HTR-8/SVneo (cell line): ENCODE measurements at places on chromosomes 6 and 20.

- no peak for DNase-seq
These were observed 8.7 kb upstream of the PLTP start for GRCh38 chr20:45920462-45921336.

GRCh38 chr6:166932116-166932515 is 24.2 kb downstream of the RNASET2 start:
- DNase-seq: no peak

- DNase-seq: no peak
These were observed 3.1 kb upstream of the TAB2 start for GRCh38 chr6:149314325-149314905.

DNA sequence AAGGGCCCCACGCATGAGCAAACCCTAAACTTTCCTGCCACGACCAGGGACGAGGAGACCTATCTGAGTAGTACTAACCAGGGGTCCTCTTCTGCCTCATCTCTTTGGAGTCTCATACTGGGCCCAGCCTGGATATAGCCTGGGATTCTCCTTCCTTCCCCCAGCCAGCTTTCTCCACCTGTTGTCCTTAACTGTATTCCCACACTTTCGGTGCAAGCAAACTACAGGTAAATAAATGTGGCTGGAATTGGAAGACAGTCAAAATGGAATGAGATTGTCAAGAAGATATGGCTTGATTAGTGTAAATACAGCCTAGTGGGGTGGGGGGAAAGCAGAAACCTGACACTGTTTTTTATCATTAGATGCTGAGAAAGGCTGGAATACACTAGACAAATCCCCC is 23.5 kb upstream of the LY86 start:
- no peak for DNase-seq

DNA sequence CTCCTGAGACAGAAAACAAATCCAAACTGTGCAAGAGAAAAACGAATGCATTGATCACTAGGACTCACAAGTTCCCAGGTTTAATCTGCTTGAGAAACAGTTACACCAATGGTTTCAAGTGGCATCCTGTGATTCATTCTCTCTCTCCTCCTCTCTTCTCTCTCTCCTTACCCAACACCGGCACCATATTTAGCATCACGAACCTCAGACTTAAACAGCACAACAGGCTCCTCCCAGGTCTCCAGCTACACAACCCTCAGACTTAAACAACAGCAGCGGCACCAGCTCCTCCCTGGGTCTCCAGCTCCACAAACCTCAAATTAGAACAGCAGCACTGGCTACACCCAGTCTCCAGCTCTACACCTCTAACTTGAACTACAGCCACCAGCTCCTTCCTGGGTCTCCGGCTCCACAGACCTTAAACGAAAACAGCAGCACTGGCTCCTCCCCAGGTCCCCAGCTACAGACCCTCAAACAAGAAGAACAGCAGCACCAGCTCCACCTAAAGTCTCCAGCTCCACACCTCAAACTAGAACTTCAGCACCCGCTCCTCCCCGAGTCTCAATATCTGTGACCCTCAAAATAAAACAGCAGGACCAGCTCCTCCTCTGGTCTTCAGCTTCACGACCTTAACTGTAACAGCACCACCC is 355.9 kb downstream of the PREX1 start:
- no peak for DNase-seq

DNA sequence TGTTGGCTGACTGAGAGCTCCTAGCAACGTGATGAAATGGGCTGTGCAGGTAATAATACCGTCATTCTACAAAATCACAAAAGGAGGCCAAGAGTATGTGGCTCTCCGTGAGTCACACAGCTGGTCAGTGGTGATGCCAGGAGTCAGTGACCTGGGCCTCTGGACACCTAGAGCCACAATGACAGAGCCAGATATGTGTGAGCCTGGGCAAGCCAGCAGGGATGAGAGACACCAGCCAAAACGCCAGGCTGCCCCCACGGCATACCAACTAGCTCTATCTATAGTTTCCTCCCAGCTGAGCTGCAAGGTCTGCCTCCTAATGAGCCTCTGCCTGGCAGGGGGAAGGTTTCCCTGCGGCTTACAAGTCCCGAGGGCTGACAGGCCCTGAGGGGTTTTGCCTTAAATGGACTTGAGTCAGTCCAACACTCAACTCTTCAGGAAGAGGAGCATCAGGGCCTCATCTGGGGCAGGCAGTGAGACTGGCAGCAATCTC is 70.0 kb downstream of the CPNE5 start:
- DNase-seq: no peak

DNA sequence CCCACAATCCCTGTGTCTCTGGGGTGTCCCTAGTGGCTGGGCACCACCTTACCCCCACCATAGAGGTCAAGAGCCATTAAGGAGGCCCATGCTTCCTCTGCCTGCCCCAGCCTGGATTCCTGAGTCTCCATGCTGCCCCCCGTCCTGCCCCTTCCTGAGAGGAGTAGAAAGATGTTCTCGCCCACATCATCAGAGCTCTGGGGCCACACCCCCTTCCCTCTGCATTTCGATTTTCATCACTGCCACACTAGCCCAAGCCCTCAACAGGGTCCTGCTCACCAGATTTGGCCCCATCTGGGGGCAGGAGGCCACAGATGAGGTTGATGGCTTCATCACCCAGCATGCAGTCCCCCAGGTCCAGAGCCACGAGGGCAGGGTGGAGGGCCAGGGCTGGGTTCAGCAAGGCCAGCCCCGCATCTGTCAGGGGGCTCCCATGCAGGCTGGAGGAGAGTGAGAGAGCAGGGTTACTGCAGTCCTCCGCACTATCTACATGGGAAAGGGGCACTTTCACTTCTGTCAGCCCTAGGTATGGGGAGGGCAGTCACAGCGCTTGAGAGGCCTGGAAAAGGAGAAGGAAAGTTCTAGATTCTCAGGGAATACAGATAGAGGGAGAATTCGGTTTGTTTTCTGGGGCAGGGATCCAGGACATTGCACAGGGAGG is 1.5 kb downstream of the LRRC73 start:
- DNase-seq: no peak

DNA sequence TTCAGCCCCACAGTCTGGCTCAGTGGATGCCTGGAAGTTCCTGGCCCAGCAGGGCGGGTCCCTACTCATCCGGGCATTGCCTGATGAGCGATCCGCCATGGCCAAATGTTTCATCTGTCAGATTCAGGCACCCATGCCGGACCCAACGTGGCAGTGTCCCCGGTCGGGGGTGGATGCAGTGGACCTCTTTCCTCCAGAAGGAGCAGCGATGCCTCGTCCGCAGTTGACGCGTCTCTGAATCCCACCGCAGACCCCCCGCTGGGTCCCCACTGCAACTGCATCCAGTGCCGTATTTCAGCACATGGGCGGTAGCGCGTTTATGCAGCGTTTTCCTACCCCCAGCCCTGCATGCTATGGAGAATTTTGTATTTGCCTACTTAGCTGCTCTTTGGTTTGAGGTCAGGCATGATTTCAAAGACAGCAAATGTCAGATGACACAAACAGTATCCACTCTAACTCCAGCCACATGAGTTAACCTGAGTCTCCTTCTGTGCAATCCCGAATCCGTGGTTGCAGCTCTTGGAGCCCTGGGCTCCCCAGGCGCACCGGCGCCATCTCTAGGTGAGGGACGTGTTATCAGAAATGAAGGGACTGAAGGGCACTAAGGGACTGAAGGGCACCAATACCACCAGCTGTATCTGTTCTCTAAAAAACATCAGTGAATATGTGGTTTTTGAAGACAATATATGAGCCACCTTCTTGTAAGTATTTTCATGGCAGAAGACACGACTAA is 72.6 kb upstream of the THBS2 start:
- peak; percentile 59 for DNase-seq

GRCh38 chr6:117906507-117906957 is 532 bp upstream of the SLC35F1 start:
- no peak for DNase-seq

DNA sequence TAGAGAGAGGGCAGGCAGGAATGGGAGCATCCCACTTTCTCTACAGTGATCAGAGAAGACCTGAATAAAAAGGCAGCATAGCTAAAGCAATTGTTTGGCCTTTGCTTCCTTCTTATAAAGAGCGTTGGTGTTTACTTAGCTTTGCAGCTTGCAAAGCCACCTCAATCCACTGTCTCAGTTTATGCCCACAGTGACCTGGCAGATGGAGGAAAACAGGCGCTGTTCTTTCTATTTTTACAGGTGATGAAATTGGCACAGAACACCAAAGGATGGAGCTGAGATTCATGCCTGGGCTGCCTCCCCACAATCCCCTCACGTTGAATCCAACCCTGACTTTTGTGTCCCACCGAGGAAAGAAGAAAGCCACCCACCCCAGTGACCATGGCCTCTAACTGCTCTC is 130.5 kb downstream of the TTLL2 start:
- DNase-seq: no peak

GRCh38 chr20:49896204-49896603 is 19.1 kb downstream of the SPATA2 start:
- no peak for DNase-seq

- peak; percentile 12 for DNase-seq
These were observed 54.7 kb downstream of the NDUFAF5 start for GRCh38 chr20:13839421-13840092.

DNA sequence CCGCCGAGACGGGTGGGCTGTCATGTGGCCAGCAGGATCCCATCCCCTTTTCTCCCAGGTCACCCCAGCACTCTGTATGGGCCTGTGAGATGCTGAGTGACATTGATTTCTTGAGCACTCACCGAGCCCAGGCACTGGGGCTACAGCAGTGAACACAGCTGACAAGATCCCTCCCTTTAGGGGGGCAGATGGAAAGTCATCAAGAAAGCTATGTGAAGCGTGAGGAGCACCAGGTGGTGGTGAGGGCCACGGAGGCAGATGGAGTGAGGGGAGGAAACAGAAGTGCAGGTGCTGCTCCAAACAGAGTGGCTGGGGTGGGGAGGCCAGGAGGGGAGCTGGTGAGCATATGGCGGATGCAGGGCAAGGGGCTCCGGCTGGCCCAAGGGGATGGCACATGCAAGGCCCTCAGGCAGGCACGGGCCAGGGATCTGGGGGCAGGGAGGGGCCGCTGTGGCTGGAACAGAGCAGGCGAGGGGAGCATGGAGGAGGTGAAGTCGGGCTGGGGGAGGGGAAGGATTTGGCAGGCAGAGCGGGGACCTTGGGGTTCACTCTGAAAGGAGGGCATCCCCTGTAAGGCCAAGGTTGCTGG is 184.0 kb downstream of the BMP7 start:
- DNase-seq: no peak

DNA sequence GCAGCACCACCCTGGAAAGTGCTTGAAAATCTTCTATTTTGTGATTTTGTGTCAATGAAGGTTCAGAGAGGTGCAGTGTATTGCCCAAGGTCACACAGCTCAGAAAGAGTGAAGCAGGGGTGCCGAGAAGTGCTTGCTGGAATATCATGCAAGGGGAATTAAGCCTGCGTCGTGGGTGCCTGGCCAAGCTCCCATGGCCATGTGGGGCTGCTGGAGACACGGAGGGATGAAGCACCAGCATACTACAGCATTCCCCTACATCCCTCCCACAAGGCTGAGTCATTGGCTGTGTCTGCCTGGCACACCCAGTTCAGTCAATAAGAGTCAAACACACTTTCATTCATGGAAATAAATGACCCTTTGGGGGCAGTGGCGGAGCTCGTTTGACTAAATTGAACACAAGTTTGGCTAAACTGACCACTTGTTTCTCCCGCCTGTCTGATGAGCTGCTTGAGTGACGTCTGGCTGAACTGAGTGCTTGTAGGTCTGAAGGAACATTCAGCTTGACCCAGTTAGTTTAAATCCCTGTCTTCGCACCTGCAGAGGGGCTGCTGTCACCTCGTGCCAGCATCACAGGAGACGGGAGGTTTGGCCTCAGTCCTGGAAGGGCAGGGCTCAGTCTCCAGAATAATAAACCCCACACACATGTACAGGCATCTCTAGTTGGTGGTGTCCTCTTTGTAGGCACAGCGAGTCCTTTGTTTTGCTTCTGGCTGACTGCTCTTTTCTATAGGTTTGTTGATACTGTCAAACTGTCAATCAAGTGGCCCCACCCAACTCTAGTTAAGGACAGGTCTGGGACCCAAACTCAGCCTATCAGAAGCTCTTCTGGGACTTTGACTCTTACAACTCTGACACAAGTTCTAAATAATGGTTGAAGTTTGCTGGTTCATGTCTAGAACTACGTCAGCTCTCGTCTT is 8.4 kb upstream of the TGM2 start:
- DNase-seq: peak; percentile 91

GRCh38 chr20:19552221-19553180 is 205.6 kb upstream of the RIN2 start:
- no peak for DNase-seq

DNA sequence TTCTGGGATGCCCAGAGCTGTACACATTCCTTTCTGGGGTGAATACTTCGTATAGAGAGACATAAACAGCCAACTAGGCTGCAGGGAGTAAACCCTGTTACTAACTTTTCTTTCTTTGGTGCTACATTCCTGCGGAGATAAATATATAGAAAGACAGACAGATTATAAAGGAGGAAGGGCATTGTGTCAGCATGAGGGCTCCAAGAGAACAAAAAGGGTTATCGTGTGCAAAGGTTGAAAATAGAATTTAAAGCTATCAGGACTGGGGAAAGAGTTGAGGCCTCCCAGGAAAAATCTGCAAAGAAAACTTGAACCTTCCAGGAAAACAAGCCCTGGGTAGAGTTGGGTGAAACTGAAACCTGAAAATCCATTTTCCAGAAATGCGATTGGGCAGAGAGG is 68.0 kb downstream of the TMEM170B start:
- DNase-seq: no peak

DNA sequence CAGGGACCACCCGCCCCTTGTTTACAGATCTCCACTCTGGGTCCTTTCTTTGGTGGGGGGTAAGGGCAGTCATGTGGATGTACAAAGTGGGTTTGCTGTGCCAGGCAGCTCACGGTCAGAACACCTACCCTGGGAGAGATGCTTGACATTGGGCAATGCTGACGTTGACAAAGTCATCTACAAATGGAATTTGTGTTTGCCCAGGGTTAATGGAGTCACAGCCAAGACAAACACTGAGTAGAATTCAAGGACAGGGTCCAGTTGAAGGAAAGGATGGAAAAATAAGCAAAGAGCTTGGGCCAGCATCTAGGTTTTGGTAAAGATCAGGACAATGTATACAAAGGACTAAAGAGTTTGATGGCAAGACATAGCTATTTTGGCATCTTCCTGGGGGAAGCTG is 54.7 kb downstream of the MOCS1 start:
- DNase-seq: no peak

DNA sequence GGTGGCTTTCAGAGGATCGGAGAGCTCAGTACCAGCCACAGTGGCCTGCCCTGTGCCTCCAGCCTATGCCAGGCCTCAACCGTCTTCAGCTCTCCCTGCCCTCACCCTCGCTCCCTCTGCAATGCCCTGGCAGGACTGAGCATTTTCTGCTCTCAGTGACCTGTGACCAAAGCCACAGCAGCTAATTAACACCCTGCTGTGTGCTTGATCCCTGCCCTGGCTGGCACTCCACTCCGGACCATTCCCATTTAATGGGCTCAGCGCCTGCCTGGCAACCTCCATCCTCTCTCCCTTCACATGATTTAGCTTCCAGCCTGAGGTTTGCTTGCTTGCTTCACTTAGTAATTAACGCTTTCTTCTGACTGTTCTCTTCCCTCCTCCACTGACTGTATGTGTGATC is 287.5 kb downstream of the LRFN2 start:
- DNase-seq: no peak

- no peak for DNase-seq
These were observed 15.0 kb upstream of the DTNBP1 start for GRCh38 chr6:15677822-15678221.

- DNase-seq: no peak
These were observed 162.8 kb downstream of the TENT5A start for GRCh38 chr6:81589465-81590313.

- DNase-seq: no peak
These were observed 38.5 kb downstream of the EDN1 start for GRCh38 chr6:12328701-12329100.
